ENCODE measurements at places on chromosomes 6 and 20.

GRCh38 chr6:109693111-109693510 is 2.0 kb downstream of the FIG4 start:
- no peak for DNase-seq

DNA sequence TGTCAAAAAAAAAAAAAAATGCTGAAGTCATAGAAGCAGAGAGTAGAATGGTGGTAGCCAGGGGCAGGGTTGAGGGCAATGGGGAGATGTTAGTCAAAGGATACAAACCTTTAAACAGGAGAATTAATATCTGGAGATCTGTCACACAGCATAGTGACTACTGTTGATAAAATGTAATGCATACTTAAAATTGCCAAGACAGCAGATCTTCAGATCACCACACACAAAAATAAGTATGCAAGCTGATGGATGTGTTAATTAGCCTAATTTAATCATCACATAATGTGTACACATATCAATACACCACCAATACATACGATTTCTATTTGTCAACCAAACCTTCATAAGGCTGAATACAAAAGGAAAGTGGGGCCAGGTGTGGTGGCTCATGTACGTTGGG is 83.5 kb upstream of the PHACTR3 start:
- no peak for DNase-seq

DNA sequence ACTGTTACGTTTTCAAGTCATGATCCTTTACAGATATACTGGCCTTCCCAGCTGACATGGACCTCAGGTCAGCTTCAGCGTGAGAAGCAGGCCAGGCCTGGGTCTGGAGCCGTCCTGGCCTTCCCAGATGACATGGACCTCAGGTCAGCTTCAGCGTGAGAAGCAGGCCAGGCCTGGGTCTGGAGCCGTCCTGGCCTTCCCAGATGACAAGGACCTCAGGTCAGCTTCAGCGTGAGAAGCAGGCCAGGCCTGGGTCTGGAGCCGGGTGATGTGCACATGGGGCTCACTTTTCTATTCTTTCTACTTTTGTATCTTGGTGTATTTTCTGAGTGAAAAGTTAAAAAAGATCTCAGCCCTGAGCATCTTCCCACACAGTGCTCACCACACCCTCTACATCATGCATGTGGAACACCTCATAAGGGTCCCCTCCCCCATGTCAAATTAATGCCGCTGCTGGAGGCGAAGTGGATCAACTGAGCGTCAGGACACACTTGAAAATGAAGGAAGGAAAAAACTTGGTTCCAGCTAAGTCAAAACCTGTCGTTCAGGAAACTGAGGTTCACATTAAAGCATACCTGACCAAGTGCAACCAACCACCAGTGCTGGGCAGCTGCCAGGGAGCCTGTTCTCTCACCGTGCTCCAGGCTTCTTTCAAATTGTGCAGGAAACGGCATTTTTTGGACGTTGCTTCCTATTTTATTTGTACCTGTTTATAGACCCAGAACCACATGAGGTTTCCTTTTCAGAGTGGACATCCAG is 32.2 kb downstream of the KIF25 start:
- no peak for DNase-seq

DNA sequence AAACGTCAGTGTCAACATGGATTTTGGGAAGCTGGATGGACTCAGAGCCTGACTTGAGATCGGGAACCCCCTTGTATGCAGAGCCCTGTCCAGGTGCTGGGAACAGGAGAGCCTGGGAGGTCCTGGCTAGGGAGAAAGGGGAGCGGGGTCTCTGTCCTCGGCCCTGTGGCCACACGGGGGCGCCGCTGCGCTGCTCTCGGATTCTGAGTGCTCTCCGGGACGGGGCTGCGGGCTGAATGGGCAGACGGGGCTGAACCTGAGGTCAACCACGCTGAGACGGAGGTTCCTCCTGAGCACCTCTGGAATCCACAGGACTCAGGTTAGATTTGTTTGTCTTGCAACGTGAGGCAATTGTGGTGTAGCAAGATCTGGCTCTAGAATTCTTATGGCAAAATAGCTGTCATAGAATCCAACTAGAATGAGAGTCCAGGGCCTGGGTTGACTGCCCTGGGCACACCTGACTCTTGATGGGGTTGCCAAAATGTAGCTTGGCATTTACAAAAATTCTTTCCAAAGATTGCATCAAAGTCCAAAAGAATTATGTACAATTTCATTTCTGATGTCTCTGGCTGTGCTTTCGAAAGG is 20.6 kb upstream of the HLA-F start:
- no peak for DNase-seq

- no peak for DNase-seq
Observed at GRCh38 chr6:113511100-113511499, 346.0 kb upstream of the MARCKS start.

DNA sequence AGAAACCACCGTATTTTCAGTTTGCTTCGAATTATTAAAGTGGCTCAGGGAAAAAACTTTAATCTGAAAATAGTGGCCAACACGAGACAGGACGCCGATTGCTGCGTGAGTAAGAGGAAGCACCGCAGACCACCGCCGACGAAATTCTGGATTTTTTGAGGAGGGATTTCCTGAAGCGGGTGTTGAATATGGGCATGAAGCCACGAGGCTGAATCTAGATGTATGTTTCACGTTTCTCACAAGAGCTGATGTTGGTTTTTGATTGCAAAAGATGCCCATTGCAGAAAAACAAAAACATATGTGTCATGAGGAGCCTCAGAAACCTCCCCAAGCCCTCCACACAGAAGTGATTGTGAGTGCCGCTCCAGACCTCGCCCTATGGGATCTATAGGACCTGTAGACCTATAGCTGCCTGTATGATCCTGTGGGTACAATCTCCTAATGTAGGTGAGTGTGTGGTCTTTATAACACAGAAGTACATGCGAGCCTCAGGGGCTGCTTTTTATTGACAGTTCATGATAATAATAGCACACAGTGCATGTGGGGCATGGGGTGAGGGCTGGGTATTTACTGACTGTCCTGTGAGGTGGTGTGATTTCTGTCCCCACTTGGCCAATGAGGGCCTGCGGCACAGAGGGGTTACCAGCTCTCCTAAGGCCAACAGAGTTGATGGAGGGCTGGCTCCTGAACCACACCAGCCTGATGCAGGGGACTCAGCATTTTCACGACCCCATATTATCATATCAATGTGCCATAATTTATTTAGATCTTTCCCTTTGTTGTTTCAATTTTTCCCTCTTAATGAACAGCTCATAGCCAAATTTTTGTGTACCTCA is 243.9 kb downstream of the DLL1 start:
- DNase-seq = no peak

DNA sequence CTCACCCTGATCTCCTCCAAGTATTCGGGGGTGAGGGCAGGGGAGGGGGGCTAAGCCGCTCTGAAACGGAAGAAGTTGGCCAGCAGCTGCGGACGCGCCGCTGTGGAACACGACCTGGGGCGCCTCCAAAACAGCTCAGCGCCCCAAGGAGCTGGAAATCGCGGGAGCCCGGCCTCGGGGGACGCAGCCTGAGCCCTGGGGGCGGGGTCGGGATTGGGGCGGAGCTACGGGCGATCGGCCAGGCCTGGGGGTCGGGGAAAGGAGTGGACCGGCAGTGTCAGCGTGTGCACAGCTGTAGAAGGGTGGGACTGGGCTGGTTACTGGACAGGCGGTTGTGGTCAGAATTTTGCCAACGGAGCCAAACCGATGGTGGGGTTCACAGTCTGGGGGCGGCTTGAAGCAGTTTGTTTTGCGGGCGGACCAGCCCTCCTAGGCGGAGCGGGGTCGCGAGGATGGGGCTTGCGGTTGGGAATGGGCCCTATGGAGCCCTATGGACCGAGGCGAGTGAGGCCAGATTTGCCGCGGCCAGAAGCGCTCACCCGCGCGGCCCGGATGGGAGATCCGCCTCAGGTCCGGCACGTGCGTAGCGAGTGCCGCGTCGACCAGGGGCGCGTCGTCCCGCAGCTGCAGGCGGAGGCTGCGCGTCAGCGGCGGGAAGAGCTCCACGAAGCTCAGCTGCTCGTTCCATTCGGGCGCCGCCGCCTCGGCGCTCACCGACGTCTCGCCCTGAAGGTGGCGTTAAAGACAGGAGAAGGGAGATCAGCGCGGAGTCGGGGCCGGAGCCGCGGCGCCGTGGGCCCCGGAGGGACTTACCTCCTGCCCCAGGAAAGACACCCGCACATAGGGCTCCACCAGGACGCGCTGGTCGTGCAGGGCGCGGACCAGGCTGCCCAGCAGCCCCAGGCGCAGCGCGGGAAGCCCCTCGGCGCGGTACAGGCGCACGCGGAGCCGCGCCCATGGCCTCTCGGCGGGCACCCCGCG is 14.3 kb upstream of the SPAG4 start:
- no peak for DNase-seq

- DNase-seq = no peak
Observed at GRCh38 chr6:88749849-88750248, 213.6 kb downstream of the RNGTT start.

DNA sequence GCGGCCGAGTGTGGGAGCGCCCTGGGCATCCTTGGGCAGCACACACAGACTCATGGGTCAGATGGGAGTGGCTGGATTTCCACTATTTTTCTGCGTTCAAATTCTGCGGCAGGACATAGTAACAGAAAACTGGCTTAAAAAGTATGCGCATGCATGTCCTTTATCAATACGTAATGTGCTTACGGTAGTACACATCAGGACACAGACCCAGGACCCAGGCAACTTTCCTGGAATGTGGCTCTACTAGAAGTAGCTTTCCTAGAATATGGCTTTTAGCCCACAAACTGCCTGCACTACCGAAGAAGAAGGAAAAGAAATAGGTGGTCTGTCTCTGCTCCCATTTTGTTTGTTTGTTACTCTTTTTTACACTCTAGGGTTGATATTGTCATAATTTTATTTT is 43.4 kb upstream of the SHLD1 start:
- no peak for DNase-seq

DNA sequence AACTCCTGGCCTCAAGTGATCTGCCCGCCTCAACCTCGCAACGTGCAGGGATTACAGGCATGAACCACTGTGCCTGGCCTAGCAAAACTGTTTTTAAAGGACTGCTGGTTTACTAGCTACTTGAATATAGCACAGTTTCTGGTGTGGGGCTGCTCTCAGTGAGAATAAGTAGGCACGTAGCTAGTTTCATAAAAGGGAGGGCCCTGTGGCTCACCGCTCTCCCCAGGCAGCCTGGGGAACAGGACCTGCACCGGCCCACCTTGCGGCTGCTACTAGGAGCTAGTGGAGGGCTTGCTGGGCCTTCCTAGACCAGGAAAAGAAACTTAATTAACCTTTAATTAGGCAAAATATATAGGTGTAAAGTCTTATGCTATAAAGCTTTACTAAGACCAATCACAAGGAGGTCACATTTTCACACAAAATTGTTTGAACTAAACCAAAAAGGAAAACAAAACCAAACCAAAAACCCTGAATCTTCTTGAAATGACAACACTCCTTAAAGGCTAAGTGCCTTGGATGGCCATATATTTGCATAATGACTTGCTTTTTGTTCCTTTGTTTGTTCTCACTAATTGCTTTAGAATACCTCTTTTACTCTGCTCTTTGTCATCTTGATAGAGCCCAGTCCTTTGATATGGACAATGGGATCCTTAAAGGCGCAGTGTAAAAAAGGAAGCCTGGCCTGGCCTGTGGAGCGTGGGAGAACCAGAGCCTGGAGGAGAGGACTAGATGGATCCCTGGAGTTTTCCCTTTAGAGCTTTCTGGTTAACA is 69.5 kb upstream of the SAMD5 start:
- DNase-seq = no peak

DNA sequence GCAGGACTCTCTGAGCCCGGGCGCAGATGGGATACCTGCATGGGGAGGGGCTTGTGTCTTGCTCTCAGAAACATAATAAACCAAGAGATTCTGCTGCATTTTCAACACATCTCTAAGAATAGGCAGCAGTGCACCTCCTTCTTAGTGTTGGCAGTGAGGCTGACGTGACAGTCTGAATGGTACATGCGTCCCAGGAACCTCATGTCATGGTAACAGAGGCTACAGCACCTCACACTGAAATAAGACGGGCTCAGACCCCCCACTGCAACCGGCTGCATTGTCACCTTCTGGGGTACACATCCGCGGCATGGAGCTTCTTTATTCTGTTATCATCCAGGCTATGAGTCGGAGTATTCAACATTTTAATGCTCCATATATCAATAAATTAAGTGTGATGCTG is 397.3 kb upstream of the AGPAT4 start:
- DNase-seq = no peak

GRCh38 chr6:87244380-87244779 is 78.0 kb upstream of the SMIM8 start:
- no peak for DNase-seq

- DNase-seq = no peak
Observed at GRCh38 chr20:36895036-36895435, 19.1 kb downstream of the TLDC2 start.

GRCh38 chr6:150334790-150335783 is 33.7 kb upstream of the IYD start:
- DNase-seq = no peak

GRCh38 chr6:136969433-136969832 is 47.3 kb downstream of the SLC35D3 start:
- DNase-seq = no peak

DNA sequence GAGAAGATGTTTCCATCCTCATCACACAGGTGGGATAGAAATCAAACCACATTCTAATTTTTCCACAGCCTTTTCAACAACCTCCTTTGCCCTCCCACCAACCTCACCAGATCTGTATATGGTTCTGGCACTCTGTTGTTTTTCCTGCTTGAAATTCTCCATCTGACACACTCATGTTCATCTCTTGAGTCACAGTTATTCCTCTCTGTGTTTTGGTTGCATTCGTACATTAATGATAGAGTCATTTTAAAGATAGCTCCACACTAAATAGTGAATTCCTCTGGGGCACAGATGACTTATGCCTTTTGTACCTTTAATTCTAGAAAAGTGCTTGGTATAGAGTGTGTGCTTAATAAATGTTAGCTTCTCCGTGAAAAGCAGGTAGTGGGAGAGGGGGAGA is 1.4 kb upstream of the GCLC start:
- DNase-seq = no peak

- DNase-seq = no peak
Observed at GRCh38 chr20:53622247-53623133, 28.9 kb upstream of the ZNF217 start.

- DNase-seq = no peak
Observed at GRCh38 chr20:32354592-32355416, 3.3 kb upstream of the ASXL1 start.

GRCh38 chr20:40960521-40960956 is 68.1 kb upstream of the TOP1 start:
- DNase-seq = no peak

GRCh38 chr6:79705456-79705995 is 74.4 kb downstream of the SH3BGRL2 start:
- DNase-seq = no peak

GRCh38 chr6:169752074-169752623 is 727 bp downstream of the ERMARD start:
- DNase-seq = no peak

GRCh38 chr6:105072798-105073199 is 107.0 kb downstream of the POPDC3 start:
- DNase-seq = no peak

Data from NCI-H446 treated with DMSO at 0.1 percent for 48 hours (cell line).